Immature natural killer cell (primary cell): ENCODE measurements at places on chromosomes 2 and 18. TPM values are rescaled to one million over a fixed set of nuclear protein-coding genes. Genes with fewer than 3 reads are reported as not detected.

DNA sequence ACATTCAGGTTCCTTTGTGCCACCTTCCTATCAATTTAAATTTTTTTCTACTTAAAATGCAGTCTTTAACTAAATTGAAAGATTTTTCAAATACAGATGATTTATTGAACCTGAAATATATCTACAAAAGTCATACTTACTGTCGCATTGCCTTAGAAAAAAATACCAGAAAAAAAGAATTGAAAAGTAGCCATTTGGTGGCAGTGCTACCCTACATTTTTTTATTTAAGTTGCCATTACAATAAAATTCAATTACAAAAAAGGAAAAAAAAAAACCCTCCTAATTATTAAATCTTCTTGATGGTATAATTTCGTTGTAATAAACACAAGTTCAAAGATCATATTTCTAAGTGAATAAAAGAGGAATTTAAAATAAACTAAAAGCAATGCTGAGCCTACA lies 43.4 kb downstream of the DSC3 start:
- DNase-seq, result no peak

DNA sequence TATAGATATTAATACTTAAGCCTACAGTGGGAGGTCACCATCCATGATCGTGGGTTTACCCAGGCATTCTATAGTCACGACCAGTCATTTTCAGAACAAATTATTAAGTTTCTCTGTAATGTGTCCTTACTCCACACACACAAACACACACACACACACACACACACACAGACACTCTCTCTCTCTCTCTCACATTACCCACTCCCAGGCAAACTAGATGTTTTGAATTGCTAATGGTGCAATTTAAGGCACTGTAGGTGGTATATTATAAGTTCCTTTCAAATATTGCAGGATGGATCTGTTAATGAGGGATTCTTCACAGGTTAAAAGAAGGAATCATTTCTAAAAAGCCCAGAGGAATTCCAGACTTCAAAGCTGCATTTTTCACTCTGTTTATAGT lies 657.8 kb downstream of the MBD2 start:
- DNase-seq, result no peak

DNA sequence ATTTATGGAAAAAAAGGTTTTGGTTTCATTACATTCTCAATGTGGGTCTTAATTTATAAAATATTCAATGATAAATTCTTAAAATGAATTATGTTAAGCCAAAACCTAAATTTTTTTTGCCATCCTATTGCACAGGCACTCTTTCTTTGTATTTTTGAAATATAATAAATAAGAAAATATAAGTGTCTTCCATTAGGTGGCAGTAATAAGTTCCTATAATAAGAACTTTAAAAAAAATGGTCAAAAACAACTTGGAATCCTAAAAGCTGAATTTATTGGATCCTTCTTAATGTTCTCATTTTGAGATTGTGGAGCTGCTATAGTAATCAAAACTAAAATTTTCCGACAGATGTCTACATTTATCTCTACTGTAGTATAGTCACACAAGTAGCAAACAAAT lies 5.7 kb downstream of the CALCRL start:
- DNase-seq, result no peak

DNA sequence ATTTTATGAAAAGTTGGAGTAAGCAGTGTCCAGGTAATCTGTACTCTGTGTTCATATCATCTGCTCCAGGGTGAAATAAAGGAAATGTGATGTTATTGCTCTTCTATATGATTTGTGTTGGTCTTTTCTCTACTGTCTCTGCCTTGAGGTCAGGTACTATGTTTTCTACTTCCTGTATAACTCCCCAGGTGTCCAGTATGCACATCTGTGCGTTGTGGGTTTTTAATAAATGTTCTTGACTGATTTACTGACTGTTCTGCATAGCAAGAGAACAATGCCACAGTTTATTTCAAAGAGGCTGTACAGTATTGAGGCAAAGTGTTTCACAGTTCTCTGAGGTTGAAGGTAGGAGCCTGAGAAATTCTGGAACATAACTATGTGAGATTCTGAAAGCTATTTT lies 89.7 kb downstream of the BABAM2 start:
- no peak for DNase-seq

DNA sequence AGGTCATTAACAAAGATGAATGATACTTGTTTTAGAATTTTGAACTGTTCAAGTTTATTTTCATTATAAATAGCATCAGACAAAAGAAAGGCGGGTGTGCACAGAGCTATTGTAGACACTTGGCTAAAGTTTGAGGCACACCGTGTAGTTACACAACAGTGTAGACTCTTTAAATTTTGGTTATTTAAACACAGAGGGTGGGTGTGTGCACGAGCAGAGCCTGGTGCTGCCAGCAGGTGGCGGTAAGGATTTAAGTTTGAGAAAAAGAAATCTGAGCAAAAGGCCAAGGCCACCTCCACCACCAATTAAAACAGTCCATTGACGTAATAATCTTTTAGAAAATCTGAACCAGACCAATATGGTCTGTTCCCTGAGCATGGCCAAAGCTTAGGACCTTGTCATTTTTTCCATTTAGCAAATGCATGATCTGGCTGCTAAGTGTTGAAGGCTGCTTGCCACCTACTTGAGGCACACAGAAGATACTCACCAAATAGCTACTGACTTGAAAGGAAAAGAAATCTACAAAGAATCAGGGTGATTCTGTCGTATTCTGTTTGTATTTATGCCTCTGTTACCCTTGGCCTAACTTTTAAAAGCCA lies 14.3 kb downstream of the COPS7B start:
- DNase-seq, result no peak

- no peak for DNase-seq
These were observed 118.0 kb downstream of the COL6A3 start for GRCh38 chr2:237295889-237296480.

GRCh38 chr2:190526105-190526750 lies 8.3 kb downstream of the NEMP2 start:
- DNase-seq, result no peak

DNA sequence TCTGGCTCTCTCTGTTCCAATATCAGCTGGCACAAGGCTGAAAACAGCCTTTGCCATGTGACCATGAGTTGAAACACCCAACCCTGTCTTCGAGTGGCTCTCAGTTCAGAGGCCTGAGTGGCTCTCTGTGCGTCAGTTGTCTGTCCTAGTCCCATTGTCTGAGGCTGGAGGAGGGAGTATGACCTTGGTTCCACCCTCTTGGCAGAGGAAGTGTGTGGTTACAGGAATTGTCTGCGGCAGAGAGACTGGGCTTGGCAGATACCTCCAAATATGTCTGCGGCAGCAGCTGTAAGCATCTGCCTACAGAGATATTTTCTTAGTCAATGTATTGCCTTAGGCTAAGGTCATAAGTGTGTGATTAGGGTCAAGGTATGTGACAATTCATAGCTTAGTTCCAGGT lies 32.6 kb downstream of the CNGA3 start:
- DNase-seq, result no peak

- no peak for DNase-seq
These were observed 59.2 kb downstream of the IL1R2 start for GRCh38 chr2:102050854-102051391.

DNA sequence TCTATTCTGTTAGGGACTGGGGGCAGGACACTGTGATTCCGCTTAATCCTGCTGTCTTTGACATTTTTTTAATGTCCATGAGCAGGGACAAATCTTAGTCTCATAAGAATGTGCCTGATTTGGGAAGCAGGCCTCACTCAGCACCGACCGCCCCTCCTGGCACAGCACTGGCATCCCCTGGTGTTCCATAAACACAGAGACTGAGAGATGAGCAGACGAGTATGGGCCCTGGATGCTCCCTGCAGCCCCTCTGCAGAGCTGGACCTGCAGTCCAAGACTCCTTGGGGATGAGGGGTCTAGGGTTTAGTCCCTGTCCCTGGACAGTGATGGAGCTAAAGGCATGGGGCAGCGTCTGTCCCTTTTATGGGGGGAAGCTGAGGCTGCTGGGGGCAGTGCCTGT lies 81.6 kb downstream of the NDUFA10 start:
- no peak for DNase-seq

DNA sequence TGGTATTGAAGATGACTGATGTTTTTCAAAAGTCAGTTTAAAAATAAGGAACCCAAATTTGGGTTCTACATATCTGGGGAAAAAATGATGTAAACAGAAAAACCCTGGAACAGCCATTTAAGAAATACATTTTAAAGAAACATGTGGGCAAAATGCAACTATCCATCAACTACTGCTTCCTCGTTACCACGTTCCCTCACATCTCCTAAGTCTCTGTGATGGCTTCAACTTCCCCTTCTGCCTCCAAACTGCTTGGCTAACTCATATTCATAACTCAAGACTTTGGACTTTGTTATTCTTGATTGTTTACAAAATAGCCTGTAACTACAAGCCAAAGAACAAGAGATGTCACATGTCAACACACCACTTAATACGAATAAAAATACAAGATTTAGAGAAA lies 116.3 kb downstream of the DYM start:
- DNase-seq, result no peak

GRCh38 chr2:176443946-176444345 lies 174.7 kb downstream of the MTX2 start:
- DNase-seq, result no peak

GTF2A1L gene
- not detected for polyA plus RNA-seq

INPP5D gene
- polyA plus RNA-seq, result 307 TPM

TSPYL6 gene
- polyA plus RNA-seq, result not detected

APCDD1 gene
- polyA plus RNA-seq, result not detected

TMEM17 gene
- polyA plus RNA-seq, result 2.2 TPM
